ENCODE measurements at places on chromosomes 2 and 18.
A peak's percentile ranks its signal among the peaks of the same experiment; 100 is the strongest.

DNA sequence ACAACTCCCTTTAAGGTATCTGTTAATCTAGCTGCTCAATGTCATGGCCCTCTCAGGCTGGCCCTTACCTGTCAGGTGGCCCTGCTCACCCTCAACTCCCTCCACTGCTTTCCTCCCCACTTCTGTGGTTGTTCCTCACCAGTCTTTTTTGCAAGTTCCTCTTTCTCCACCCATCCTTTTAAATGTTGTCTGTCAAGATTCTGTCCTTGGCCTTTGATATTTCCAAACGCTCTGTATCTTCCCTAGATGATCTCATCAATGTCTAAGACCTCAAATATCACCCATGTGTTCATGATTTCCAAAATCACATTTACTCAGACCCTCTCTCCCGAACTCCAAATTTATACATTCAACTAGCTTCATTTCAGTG lies 3.5 kb downstream of the PTPN2 start:
- DNase-seq, result no peak

GRCh38 chr2:157784169-157784822 lies 91.8 kb downstream of the ACVR1 start:
- peak; percentile 43 for DNase-seq

GRCh38 chr2:70515938-70516337 lies 37.7 kb downstream of the TGFA start:
- DNase-seq, result no peak

GRCh38 chr2:184472481-184472880 lies 125.8 kb upstream of the ZNF804A start:
- DNase-seq, result no peak

DNA sequence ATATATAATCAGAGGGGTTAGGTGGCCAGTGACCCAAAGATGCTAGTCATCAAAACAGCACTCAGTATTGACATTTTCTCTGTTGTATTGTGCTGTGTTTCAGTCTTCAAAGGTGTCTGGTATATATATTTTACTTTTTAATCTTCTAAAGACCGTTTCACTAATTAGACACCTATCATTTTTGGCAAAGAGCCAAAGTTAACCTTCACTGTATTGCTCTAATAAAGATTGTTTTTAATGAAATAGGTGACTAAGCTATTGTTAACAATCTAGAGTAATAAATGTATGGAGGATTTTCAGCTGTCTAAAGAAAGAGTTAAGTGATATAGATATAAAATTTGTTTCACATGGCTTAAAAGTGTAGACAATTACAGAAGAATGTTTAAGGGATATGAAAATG lies 264.0 kb downstream of the CNTNAP5 start:
- DNase-seq, result no peak

GRCh38 chr2:23301136-23301535 lies 83.8 kb upstream of the KLHL29 start:
- DNase-seq, result peak; percentile 49

DNA sequence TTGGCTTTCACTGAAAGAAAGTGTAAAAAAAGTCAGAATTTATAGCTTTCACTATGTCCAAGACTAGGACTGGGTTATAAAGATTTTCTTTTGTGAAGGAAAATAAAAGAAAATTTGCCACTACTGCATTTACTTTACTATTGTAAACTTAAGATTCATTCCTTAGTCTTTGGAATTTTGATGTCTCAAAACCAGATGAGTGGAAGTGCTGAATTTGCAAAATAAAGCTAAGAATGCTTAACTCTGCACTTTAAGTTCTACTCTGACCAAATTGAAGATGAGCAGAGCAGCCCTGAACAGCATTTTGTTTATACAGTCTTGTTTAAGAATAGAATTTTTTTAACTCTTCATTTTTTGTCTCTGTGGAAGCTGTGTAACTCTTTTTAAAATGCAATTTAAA lies 102.4 kb downstream of the ICA1L start:
- no peak for DNase-seq

- peak; percentile 63 for DNase-seq
Measured at GRCh38 chr2:28292491-28292890, 100.2 kb upstream of the FOSL2 start.

DNA sequence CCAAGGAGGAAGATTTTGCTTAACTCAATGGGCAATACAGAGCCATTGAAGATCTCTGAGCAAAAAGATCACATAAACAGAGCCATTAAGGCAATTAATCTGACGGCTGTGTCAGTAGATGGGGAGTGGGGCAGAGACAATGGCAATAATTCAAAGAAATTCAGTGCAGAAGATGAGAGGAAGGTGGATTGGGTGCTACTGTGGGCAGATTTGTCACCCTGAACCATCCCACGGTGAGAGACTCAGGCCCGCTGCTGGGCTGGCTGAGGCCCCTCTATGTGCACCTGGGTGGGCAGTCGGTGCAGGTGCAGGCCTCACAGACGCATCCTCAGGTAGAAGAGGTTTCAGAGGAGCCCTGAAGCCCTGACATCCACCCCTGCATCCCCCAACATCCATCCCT lies 458.6 kb downstream of the EIPR1 start:
- no peak for DNase-seq

DNA sequence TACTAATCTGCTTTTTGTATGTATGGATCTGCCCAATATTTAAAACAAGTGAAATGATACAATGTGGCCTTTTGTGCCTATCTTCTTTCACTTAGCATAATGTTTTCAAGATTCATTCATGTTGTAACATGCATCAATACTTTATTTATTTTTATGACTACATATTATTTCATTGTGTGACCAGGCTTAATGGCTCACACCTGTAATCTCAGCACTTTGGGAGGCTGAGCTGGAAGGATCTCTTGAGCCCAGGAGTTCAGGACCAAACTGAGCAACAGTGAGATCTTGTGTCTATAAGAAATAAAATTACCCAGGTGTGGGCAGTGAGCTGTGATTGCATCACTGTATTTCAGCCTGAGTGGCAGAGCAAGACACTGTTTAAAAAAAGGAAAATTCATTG lies 33.2 kb downstream of the SPOPL start:
- no peak for DNase-seq

DNA sequence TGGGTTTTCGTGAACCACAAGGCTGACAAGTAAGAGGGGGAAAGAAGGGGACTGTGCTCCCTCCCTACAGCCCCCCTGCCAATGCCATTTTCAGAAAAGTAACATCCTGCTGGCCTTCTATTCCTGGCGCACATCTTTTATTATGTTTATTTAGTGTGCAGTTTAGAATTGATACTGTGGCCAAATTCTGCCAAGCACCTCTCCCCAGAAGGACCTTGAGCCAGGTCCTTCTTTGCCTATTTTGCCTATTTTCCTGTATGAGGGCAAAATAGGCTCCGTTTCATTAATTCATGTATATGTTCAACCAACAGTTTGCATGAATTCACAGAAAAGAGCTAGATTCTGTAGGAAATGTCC lies 136.0 kb downstream of the MYO3B start:
- DNase-seq, result no peak

DNA sequence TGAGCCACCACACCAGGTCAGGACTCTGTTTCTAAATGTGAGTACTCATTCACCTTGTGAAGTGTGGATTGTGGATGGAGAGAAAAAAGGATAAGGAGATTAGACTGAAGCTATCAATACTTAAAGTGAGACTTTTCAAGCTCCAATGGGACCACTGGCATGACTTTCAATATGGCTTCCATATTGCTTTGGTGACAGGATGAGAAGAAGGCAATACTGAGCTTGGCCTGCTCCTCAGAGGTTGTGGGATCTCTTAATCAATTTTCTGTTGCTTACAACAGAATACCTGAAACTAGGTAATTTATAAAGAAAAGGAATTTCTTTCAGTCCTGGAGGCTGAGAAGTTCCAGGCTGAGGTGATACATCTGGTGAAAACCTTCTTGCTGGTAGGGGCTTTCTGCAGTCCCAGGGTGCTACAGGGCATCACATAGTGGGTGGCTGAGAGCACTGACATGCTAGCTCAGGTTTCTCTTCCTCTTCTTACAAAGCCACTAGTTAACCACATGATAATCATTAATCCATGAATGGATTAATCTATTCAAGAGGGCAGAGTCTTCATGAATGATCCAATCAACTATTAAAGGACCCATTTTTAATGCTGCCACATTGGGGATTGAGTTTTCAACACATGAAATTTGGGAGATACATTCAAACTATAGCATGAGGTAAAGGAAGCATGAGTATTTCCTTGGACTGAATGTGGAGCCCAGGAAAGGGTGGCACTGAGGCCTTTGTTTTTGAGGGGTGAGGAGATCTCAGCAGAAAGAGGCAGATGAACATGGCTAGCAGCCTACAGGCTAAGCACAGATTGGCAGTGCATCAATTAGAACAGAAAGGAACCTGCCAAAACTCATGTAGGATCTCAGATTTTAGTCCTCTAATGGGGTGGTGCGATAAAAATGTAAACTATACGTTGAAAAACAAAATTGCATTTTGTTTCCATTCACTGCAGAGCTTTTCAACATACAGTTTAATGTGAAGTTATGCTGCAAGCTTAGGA lies 274.5 kb downstream of the PIK3C3 start:
- DNase-seq, result no peak

- no peak for DNase-seq
Measured at GRCh38 chr18:12928641-12929040, 19.2 kb upstream of the SEH1L start.

GRCh38 chr18:56065086-56065485 lies 477.1 kb upstream of the TCF4 start:
- no peak for DNase-seq

DNA sequence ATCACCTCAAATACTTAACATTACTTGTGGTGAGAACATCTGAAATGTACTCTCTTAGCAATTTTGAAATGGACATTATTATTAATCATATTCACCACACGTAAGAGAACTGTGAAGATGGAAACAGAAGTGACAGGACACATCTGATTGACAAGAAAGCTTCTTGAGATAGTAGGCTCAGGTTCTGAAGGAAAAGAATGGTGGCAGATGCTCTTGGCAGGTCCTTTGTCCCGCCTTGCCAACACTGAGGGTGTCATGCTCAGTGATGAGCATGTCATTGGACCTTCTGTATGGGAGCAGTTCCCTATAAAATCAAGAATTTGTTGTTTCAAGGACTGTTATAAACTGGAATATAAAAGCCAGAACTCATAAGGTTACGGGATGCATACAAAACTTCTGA lies 428.1 kb downstream of the THSD7B start:
- DNase-seq, result no peak

DNA sequence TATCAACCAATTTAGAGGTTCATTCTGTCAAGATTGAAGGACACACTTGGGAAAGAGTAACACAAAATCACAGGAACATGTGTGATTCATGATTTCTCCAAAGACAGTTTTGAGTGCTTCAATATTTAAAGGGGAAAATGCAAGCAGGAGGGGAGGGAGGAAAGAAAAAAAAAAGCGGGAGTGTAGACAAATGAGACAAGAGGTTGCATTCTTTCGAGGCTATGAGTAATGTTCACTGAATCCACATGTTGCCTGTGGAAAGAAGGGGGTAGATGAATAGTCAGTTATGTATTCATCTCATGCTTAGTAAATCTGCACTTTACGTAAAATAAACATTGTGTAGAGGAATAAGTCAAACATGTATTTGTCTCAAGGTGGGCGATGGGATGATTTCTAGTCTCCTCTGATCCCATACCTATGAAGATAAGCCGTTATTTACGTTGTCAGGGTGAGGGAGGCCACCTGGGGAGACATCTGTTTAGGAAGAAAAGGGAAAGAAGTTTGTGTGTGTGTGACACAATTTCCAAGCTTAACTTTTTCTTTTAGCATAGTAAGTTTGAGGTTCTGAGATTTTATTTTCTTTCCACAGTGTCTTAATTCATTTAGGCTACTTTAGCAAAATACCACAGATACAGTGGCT lies 211.0 kb upstream of the ZC3H15 start:
- DNase-seq, result peak; percentile 76

DNA sequence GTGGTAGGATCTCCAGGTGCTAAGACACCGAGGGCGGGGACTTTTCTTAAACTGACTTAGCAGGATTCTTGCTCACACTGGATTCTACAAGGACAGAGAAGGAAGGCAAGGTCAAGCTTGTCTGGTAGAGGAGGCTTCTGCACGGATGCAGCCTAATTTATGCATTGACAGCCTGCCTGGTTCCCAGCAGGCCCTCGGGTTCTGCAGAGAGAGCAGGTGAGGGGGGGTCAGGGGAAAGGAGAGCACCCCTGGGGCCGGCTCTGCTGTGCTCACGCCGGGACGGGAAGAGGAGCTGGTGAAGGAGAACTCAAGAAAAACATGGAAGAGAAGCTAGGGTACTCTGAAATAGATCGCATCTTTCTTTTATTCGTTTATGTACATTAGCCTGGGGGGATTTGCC lies 46.4 kb downstream of the ADI1 start:
- no peak for DNase-seq

DNA sequence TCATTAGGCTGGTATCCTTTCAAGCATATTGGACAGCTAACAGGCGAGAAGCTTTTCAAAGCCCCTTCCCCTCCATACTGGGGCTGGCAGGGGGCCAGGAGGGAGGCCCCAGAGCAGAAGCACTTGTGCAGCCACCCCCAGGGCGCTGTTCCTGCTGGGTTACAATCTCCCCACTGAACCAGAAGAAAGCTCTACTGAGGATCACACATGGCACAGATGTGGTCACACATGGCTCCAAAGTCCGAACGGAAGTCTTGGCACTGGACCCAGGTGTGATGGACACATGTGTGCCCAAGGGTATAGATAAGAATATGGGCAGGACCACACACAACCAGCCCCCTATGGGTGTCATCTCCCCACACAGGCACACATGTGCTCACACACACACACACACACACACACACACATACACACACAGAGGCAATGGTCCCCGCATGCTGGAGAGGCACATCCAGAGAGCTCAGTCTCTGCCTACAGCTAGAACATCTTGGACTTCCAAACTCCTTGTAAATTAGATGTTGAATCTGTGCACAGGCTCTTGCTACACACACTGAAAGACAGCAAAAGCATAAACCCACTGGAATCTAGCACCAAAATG lies 56.4 kb downstream of the TTC32 start:
- no peak for DNase-seq

DNA sequence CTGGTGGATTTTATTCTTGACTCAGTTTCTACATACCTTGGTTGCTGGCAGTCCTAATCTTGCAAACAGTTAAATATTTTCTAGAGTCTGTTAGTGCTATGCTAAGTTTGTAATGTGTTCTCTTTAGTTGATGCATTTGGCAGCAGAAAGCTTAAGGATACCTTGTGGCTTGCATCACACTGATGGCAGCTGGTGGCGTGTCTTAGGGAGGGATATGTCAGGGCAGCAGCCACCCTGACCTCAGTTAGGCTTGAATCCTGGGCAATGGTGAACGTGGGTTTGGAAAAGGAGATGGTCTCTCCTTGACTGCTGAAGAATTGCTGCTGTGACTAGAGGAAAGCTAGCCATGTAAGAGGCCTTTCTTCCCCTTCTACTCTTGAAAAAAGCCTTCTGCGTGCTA lies 4.2 kb downstream of the IAH1 start:
- DNase-seq, result no peak

- no peak for DNase-seq
Measured at GRCh38 chr2:104749856-104750460, 104.0 kb upstream of the POU3F3 start.
